ENCODE measurements at places on chromosomes 5 and 9. TPM values are rescaled to one million over a fixed set of nuclear protein-coding genes. Genes with fewer than 3 reads are reported as not detected.
A peak's percentile ranks its signal among the peaks of the same experiment; 100 is the strongest.

DNA sequence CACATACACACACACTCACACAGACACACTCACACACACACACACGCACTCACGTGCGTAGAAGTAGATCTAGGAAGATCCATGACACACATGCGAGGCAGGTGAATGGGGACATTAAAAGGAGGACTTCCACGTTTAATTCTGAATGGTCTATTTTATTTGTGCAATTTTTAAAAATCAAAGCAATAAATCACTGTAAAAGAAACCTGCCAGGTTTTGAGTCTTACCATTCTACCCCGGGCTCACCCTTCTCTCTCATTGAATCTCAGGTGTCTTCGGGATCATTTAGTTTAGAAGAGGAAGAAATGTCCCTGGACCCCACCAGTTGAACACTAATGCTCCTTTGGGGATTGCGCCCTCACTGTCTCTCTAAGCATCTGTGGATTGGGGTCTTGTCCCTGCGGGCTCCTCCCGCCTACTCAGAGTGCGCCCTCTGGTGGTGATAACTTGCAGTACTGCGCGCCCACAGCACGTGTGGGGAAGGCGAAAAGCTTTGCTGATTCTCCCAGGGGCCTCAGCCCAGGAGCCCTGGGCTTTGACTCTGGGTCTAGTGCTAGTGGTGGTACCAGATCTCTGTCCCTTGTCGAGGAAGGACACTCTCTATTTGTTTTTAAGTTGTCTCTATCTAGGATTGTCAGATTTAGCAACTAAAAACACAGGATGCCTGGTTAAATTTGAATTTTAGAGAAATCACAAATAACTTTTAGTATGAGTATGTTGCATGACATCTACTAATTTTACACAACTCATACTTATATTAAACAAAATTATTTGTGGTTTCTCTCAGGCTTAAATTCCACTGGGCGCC, 34.8 kb downstream of the BOD1 start:
- no peaks in the 10 kb centered on the region for H3K27me3 ChIP-seq
- no peaks in the 10 kb centered on the region for H3K4me1 ChIP-seq
- H3K4me3 ChIP-seq = no peak overlapping the region
- H3K36me3 ChIP-seq = no peaks in the 10 kb centered on the region
- H3K27ac ChIP-seq = no peak overlapping the region
- peak; percentile 79 for DNase-seq

GRCh38 chr5:68273717-68274409, 58.3 kb downstream of the PIK3R1 start:
- H3K36me3 ChIP-seq = peaks cover 46% of the 10 kb centered on the region
- no peak overlapping the region for H3K4me3 ChIP-seq
- no peak overlapping the region for H3K27ac ChIP-seq
- H3K4me1 ChIP-seq = peaks cover 8% of the 10 kb centered on the region
- no peaks in the 10 kb centered on the region for H3K27me3 ChIP-seq
- DNase-seq = no peak

DNA sequence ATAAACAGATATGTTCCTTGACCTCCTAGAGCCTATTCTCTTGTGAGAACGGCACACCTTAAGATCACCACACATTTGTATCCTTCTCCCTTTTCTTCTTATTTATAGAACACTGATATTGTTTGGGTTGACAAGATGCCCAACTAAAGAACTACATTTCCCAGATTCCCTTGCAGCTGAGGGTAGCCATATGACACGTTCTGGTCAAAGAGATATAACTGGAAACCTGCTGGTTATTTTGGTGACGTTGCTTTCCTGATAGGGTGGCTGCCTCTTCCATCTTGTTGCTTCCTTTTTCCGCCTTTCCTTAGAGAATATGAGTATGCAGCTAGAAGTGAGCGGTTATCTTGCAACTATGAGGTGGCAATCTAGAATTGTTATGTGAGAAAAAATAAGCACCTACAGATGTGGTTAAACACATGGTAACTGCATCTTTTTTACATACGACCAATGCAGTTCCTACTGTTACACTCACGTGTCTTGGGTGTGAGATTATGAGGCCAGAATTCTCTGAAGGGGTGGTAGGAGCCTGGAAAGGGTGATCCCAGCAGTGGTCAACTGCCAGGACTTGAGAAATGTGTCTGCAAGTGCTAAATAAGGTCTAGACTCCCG, 72.9 kb downstream of the SEC61B start:
- DNase-seq = no peak
- H3K4me1 ChIP-seq = no peaks in the 10 kb centered on the region
- no peaks in the 10 kb centered on the region for H3K27me3 ChIP-seq
- H3K4me3 ChIP-seq = no peak overlapping the region
- H3K27ac ChIP-seq = no peak overlapping the region
- H3K36me3 ChIP-seq = no peaks in the 10 kb centered on the region

The TUT7 gene
- total RNA-seq = 25.0 TPM

GRCh38 chr9:111566234-111566633, 33.2 kb downstream of the PTGR1 start:
- no peaks in the 10 kb centered on the region for H3K4me1 ChIP-seq
- no peaks in the 10 kb centered on the region for H3K27me3 ChIP-seq
- peak; percentile 65 for DNase-seq
- H3K4me3 ChIP-seq = no peak overlapping the region
- H3K36me3 ChIP-seq = peaks cover 7% of the 10 kb centered on the region

DNA sequence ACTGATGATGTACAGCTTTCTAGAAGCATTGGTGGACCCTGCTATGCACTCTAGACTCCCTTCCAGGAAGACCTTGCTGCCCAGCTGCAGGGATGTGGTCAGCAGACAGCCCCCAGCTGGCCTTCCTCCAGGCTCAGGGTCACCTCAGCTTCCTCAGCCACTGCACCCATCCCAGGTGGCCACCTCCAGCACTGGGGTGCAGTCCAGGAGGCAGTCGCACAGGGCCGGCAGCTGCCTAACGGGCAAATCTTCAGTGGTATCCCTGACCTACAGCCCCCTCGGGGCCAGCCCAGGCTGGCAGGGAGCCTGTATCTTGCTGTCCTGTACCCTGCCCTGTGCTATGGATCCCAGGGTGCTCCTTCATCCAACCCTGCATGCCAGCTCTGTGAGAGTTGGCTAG, 81.8 kb downstream of the GADD45G start:
- no peak overlapping the region for H3K4me3 ChIP-seq
- DNase-seq = no peak
- H3K27ac ChIP-seq = no peak overlapping the region
- H3K27me3 ChIP-seq = no peaks in the 10 kb centered on the region

DNA sequence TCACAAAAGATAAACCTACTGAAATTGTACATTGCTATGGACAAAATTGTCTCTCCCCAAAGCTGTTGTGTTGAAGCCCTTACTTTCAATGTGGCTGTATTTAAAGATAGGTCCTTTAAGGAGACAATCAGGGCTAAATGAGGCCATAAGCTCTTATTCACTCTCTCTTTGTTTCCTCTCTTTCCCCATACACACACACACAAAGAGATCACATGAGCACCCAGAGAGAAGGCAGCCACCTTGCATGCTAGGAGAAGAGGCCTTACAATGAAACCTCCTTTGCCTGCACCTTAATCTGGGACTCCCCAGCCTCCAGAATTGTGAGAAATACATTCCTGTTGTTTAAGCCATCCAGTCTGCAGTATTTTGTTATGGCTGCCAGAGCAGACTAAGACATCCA, 1295.6 kb upstream of the CDH6 start:
- no peaks in the 10 kb centered on the region for H3K4me1 ChIP-seq
- H3K27ac ChIP-seq = no peak overlapping the region
- H3K36me3 ChIP-seq = no peaks in the 10 kb centered on the region
